Activated CD4-positive, alpha-beta T cell treated with anti-CD3 and anti-CD28 coated beads, Interleukin-2, amount 50 U/mL, for 48 hours (primary cell): ENCODE measurements at places on chromosomes 4 and X.

DNA sequence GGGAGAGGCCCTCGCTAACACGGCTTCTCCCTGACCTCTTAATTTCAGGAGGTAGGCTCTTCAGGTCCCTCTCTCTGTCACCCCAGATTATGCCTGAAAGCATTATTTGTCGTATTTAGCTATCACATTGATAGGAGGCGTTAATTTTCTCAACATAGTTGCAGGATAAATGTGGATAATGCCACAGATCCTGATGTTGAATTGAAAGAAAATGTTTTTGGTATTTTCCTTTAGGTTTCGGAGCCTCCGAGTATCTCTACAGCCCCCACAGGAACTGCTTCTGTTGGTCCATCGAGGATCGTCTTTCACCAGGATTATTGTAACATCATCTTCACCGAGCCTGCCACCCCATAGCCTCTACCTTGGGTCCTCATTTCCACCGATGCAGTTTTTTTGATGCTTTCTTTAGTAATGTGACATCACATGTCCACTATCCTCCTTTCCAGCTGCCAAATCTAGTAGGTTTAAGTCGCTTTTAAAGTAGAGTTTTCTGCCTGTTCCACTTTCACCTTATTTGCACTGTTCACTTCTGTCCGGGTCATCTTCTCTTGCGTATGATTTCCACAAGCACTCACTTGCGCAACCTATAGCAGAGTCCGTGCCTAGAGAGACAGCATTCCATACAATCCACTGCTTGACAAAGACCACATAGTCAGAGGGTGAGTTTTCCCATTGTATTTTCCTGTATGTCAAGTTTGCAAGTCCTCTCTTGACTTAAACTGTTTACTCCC is 665 bp downstream of the TIGD2 start:
- DNase-seq, result no peak

- DNase-seq, result no peak
Measured at GRCh38 chr4:42747971-42748370, 91.1 kb upstream of the ATP8A1 start.

DNA sequence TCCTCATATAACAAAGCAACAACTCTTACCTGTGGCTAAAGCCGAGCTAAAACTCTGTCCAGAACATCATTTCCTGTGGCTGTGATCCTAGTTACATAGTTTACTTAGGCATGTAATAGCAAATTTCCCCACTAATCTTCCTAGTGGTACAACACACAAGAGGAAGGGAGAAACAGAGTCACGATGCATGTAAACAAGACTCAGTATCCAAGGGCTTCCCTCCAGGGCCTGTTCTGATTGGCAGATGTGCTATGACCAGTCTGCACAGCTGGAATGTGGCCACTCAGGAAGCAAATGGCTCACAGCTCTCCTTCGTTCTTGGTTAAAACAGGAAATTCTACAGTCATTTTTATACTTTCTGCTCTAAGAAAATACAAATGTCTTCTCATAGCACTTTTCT is 49.2 kb upstream of the PRSS48 start:
- no peak for DNase-seq

- DNase-seq, result no peak
Measured at GRCh38 chrX:44494357-44494756, 48.3 kb downstream of the FUNDC1 start.

DNA sequence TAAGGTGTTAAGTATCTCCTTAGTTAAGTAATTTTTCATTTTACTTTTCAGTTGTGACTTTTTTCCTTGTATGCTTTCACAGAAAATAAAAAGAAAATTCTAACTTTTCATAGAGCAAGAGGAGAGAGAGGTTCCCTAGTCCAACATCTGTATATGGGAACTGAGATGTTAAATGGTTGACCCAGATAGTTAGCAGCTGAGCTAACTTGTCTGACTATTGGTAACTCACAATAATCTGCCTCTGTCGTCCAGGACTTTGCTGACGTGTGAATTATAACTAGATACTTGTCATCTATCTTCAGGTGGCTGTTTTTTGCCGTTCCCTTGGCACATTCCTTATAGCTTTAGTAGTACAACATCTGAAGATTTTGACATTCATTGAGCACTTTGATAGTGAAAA is 29.9 kb downstream of the TBC1D19 start:
- no peak for DNase-seq

- no peak for DNase-seq
Measured at GRCh38 chr4:40367451-40367850, 32.3 kb downstream of the CHRNA9 start.

- DNase-seq, result no peak
Measured at GRCh38 chr4:15065516-15065915, 63.2 kb downstream of the CPEB2 start.

DNA sequence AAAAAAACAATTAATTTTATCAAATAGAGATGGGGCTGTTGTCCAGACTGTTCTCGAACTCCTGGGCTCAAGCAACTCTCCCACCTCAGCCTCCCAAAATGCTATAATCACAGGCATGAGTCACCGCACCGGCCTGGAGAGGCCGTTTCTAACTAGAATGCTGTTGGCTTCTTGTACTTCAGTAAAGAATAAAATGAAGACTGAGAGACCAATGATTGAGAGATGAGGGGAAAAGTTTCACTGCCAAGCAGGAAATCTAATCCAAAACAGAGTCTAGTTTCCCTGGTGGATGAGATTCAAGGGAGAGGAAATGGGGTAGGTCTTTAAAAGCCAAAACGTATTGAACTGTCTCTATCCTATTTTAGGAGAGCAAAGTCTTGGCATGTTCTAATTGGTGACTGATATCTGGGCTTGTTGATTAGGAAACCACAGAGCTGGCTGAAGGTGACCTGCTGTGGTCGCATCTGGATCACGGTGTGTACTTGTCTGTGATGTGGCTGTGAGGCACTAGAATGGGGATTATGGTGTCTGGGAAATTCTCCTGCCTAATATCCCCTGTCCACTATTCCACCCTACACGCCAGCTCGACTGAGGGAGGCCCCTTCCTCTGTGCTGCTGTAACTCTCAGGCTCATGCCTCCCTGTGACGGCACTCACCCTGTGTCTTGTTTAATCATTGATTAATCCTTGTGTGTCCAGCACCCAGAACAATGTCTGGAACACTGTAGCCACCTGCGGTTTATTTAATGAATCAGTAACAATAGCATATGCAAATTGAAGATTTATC is 15.0 kb upstream of the TRIM2 start:
- DNase-seq, result no peak

GRCh38 chr4:70269674-70270073 is 27.3 kb downstream of the CSN3 start:
- DNase-seq, result no peak

DNA sequence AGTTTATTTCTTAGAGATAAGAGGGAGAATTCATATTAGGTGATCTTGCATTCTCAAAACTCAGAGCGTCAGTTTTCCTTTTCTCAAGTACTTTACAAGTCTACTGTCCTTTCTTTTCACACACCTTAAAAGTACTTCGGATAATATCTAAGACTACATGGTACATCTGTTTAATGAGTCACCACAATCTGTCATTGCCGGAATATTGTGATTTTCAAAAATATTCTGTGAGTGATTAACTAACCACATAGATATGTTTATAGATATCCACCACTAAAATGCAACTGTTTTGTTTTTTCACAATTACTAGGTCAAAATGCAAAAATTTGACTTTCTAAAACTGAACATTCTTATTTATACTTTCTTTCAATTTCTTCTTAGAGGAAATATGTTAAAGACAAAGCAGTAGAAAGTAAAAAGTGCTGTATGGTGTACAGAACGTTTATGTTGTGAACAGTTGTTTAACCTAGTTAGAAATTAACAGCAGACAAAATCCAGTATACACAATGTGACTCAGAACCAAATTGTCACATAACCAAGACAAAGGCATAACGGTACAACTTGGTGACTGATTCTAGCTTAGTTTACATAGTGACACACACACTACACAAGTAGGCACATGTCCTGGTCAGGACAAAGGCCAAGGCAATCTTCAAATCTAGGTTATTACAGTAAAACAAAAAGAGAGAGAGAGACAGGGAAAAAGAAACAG is 482.9 kb downstream of the NAF1 start:
- no peak for DNase-seq

DNA sequence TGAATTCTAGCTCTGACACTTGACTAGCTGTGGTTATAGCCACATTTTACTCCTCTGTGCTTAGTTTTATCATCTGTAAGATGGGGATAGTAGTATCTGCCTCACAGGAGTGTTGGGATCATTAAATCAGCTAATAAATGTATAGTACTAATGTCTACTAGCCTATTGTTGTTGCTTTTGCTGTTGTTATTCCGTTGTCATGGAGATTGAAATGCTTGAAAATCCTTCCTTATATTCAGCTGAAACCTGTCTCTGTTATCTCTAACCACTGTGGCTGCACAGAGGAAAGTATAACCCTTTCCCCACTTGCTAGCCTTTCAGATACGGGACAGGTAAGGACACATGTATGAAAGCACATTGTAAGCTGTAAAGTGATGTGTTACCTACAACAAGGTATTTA is 33.9 kb downstream of the CLCN5 start:
- no peak for DNase-seq

DNA sequence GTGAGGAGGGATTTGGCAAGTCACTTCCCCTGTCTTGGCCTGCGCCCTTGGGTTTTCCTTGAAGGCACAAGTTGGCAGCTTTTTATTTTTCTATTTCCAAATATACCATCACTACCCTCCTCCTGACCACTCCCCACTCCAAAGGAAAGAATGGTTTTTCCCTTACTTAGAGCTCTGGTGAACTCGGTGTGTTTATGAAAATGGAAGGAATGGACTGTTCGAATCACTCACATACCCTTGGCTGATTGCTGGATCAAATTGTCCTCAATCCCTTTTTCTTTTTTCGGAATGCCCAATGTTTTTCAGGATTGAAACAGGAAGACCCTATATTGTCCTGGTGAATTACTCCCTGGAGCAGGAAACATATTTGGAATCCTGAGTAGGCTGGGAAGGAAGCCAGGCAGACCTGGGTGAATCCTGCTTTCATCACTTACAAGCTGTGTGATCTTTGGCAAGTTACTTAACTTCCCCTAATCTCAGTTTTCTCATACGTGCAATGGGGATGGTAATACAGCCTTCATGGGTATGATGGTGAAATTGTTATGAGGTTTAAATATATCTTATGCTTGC is 70.7 kb downstream of the RTL5 start:
- no peak for DNase-seq

DNA sequence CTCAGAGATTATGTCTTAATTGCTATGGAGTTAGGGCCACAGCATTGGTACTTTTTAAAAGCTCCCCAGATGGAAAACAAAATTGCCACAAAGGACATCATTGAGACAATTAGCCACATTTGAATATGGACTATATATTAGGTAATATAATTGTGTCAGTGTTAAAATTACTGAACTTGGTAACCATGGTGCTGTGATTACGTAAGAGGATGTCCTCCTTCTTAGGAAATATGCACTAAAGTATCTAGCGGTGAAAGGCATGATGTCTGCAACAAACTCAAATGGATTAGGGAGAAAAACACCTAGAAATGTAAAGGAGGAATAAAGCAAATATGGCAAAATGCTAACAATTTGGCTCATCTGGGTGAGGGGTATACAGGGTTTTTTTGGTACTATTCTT is 89.9 kb upstream of the PAK3 start:
- no peak for DNase-seq

- peak; percentile 25 for DNase-seq
Measured at GRCh38 chr4:146342600-146343192, 128.4 kb downstream of the REELD1 start.

DNA sequence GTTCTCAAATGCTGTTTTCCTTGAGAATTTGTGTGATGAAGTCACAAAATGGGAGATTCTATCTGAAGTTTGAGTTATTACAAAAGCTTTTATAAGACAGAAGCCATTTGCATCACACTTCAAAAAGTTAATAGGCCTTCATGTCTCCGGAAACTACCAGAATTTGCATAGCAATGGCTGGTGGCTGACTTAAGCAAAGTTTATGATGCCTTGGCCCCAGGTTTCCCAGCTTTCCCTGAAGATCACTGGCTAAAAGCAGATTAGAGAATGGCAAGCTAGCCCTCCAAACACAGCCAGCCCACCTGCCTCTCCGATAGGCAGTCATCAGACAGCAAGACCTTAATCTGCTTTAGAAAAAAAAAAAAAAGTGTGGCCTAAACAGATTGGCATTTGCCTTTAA is 197.8 kb downstream of the HS3ST1 start:
- no peak for DNase-seq

DNA sequence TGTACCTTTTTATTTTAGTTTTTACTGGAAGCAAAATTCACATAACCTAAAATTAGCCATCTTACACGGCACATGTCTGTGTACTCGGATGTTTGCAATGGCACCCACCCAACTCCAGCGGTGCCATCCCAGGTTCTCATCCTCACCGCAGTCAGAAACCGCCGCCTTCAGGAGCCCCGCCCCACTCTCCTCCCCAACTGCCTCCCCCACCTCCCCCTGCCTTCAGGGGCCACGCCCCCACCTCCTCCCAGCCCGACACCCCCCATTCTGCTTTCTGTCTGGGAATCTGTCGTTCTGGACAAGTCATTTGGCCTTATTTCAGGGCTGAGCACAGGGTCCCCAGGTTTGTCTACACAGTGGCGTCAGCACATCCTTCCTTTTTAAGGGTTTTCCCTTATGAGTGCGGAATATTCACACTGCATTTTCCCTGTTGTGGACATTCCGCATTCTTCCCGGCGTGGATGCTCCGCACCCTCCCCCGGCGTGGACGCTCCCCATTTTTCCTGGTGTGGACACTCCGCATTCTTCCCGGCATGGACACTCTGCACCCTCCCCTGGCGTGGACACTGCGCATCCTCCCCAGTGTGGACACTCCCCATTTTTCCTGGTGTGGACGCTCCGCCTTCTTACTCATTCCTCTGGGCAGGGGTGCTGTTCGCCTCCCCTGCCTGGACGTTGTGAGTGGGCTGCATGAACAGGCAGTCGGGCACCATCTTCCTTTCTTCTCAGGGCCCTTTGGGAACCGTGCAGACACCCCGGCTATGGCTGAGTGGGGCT is 135.4 kb upstream of the NKX1-1 start:
- DNase-seq, result no peak

GRCh38 chrX:151184705-151185104 is 8.3 kb downstream of the GPR50 start:
- no peak for DNase-seq

GRCh38 chr4:106172861-106173260 is 143.1 kb downstream of the TBCK start:
- no peak for DNase-seq

DNA sequence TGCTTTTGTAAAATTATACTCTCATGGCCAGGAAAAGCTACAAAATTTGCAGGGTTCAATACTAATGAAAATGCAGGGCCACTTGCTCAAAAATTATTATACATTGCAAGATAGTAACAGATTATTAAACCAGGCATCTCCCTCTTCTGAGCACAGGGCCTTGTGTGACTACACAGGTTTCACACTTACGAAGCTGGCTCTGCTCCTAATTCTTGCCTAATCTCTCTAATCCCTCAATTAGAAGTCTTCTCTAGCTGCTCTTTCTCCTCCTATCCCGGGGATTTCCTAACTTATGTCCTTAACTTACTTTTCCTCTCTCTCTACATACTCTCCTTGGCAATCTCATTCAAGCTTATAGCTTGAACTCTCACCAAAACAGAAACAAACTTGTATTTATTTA is 168.3 kb downstream of the AREG start:
- DNase-seq, result no peak

- DNase-seq, result peak; percentile 17
Measured at GRCh38 chr4:101596781-101597552, 193.6 kb upstream of the BANK1 start.
